Head of caudate nucleus (tissue), 42 donors: ENCODE measurements at places on chromosomes 3 and 15.

DNA sequence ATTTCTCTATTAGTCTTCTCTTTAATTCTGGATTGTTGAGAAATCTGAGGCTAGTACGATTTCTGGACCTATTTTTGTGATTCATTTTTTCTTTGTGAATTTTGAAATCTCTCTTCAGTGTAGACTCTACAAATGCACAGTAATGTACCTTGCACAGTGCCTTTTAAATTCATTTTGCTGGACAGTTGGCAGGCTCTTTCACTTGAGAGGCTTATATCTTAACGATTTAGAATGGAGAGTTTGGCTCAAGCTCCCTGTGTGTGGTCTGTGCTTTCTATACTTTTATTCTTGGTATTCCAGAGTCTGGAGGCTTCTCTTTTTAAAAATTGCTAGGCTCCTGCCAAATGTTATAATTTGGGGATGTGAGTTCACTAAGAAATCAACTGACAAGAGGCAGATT lies 8.8 kb downstream of the CRYBG3 start:
- DNase-seq: no peak

- DNase-seq: no peak
These were observed 105.3 kb downstream of the CHDH start for GRCh38 chr3:53740956-53741355.

- no peak for DNase-seq
These were observed 9.3 kb downstream of the PXYLP1 start for GRCh38 chr3:141240687-141241615.

DNA sequence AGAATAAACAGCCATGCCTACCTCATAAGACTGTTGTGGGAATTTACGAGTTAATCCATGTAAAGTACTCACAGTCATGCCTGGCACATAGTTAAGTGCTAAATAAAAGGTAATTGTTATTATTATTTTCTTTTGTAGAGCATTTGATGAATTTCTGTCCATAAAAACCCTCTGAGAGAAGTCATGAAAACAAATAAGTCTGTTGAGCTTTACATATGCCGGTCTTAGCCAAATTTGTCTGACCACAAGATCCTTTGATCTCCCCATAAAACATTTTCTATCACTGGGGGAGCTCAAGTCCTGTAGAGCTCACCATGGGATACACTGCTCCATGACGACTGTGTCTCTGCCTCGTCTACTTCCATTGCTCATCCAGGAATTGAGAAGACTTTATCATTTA lies 114.0 kb downstream of the MAGI1 start:
- no peak for DNase-seq

GRCh38 chr3:141227752-141228151 lies 3.9 kb upstream of the PXYLP1 start:
- no peak for DNase-seq

GRCh38 chr3:150762662-150763121 lies 277 bp downstream of the SIAH2 start:
- DNase-seq: no peak

- peak; percentile 84 for DNase-seq
These were observed 588 bp downstream of the MAPK6 start for GRCh38 chr15:52019394-52020220.

DNA sequence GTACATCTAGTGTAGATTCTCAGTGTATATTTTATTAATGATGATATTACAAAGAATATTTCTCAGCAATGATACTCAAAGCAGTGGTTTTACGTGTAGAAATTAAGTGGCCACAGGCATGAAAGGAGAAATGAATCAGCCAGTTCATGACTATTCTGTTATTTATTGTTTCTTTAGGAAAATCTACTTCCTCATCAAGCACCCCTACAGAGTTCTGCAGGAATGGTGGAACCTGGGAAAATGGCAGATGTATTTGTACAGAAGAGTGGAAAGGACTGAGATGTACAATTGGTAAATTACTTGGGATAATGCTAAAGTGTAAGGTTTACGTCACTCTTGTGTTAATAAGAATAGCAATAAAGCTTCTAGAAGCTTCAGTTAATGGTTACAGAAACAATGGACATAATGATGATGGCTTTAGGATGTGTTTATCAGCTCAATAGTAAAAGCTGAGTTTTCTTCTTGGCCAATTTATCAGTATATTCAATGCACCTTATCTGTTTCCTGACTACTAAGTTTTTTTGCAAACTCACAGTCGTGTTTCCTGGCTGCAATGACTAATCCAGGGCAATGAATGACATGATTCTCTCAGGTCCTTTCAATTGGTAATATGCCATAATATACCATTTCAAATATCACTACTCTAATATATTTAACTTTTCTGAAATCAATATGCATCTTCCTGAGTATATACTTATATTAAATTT lies 20.2 kb downstream of the ADGRG7 start:
- DNase-seq: no peak

DNA sequence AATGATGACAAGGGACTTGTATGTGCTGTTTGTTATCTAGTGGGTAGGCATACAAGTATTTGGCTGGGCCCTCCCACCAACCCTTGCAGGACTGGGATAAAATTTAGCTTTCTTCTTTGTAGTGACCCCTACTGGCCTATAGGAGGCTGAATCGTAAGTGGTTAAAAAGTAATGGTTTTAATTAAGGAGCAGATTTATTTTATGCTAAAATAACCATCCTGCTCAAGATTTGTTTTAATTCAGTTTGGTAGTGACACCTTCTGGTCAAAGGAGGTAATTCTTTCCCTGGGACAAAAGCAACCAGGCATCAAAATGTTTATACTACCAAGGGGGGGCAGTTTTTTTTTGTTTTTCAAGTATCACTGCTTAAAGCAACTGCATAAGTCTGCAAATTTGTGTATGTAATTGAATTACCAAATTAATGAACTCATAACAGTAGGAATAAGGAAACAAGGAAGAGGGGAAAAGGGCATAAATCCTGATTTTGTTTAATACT lies 70.7 kb downstream of the TOP2B start:
- DNase-seq: no peak

GRCh38 chr15:68318008-68318835 lies 40.7 kb downstream of the FEM1B start:
- DNase-seq: no peak

GRCh38 chr3:99925584-99926230 lies 108.0 kb downstream of the CMSS1 start:
- DNase-seq: no peak

DNA sequence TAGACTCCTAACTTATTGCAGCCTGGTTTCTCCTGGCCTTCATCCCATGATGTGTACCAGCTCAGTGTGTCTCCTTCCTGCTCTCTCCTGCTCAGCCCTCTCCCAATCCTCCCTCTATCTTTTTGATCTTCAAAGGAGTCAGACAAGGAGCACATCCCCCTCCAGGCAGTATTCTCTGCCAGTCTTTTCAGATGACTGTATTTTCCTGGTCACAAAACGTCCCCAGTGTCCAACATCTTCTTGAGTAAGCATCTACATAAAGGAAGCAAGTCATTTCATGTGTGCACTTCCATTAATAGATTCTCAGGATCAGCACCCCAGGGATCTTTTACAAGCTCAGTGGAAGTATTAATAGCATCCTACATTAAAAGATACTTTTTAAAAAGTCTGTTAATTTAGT lies 148.9 kb upstream of the THBS1 start:
- DNase-seq: no peak

DNA sequence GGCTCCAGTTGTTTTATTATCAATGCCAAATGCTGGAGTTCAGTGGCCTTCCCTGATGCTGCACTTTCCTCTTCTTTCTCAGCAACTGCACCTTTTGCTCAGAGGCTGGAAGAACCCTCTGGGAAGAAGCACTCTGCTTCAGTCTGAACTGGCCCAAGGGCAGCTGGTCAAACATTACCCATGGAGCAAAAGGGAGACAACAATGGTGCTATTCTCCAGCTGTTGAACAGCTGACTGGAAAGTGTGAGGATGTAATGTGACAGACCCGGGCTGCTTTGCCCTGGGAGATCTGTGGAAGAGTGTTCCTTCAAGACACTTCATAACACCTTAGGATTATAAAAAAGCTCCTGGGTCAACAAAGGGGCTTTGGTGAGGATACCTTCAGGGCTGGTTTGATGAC lies 84.9 kb downstream of the EPHB1 start:
- DNase-seq: no peak

GRCh38 chr3:35417080-35417479 lies 222.2 kb upstream of the ARPP21 start:
- DNase-seq: no peak

- DNase-seq: no peak
These were observed 894 bp upstream of the CCNL1 start for GRCh38 chr3:157160658-157161424.

GRCh38 chr3:80807577-80807976 lies 953.9 kb downstream of the GBE1 start:
- no peak for DNase-seq

GRCh38 chr3:32733631-32734229 lies 48.7 kb downstream of the CNOT10 start:
- no peak for DNase-seq

- DNase-seq: no peak
These were observed 40.5 kb downstream of the COL6A6 start for GRCh38 chr3:130557336-130558035.

DNA sequence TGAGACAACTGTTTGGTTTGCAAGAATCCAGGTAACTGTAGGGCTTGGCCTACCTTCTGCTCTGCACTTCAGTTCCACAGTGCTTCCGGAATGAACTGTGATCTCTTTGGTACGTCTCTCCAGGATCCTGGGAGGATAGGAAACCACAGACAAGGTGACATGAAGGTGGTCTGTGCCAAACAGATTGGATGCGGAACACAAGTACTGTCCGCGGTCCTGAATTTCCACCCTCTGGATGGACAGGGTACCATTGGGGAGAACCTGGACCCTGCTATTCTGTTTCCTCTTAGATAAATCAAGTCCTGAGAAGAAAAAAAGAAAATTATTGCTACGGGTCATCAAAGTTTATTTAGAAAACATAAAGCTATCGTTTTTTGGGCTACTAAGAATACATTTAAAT lies 17.3 kb downstream of the IGSF10 start:
- DNase-seq: no peak

DNA sequence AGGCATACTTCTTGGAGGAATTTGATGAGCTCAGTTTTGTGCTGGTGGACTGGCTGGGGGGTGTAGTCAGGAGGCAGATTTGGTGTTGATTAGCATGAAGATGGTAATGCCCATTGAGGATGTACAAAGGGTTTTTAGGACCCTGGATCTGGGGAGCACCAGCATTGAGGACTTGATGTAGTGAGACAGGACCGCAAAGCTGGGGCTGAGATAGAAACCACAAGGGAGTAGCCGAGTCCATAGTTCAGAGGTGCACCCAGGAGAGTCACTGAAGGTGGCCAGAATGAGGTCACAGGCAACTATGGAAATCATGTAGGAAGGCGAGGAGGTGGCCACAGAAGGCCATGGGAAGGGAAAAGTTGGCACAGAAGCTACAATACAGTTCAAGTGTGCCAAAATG lies 2.7 kb upstream of the CDC25A start:
- no peak for DNase-seq

- no peak for DNase-seq
These were observed 1.4 kb downstream of the EPHB3 start for GRCh38 chr3:184562878-184563560.

- no peak for DNase-seq
These were observed 325.1 kb downstream of the IL20RB start for GRCh38 chr3:137282871-137283270.

DNA sequence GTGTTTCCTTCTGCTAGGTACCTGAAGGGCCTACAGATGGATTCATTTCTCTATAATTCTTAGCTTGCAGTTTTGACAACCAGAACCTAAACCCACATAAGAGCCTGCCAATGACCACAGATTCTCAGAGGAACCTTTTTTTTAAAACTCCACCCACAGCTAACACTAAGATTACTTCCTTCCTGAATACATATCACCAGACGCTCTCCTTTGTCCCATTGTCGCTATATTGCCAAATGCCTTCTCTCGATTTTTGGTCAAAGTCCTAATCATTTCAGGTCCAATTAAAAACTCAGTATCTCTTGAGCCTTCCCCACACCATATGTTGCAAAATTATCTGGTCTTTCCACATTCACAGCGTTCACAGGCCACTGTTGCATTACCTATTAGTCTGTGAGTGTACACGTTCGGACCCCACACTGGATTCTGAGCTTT lies 12.4 kb downstream of the ZNF710 start:
- no peak for DNase-seq

GRCh38 chr15:44726568-44727484 lies 9.5 kb upstream of the TRIM69 start:
- no peak for DNase-seq

- no peak for DNase-seq
These were observed 125.3 kb downstream of the IGF1R start for GRCh38 chr15:98773616-98774015.

DNA sequence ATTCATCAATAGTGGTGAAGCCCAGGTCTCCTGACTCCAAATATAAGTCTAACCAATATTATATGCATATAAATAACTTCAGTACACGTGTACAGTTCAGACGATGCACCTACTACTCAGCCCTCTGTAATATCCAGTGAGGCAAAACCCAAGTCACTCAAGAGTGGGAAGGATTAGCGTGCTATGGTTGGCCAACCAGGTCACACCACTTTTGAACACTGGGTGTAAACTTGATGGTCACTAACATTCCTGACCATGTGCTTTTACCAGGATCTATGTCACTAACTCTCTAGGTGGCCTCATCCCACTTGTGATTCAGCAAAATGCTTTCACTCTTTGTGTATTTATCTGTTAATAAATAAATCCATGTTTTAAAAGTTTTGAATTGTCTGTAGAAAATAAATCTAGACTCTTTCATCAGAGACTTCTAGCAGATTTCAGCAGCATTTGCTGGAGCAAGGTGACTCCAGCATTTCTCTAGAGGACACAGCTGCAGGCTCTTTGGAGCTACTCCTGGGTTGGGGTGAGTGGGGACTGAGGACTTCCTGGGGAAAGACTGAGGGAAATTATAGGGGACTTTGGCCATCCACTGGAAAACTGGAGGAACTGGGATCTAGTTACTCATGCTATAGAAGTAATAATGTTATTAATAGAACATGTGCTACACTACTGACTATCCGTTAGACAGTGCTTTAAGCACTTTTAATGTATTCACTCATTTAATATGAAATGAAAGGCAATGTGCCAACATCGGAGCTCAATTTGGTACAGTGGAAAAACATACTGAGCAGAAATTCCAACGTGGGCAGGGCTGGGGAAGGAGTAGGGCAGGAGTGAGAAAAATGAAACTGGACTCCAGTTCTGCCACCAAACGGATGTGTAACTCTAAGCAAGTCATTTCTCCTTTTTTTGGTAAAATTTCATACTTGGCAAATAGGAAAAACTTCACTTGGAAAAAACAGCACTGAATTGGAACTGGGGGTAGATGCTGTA lies 97.9 kb downstream of the RORA start:
- no peak for DNase-seq

DNA sequence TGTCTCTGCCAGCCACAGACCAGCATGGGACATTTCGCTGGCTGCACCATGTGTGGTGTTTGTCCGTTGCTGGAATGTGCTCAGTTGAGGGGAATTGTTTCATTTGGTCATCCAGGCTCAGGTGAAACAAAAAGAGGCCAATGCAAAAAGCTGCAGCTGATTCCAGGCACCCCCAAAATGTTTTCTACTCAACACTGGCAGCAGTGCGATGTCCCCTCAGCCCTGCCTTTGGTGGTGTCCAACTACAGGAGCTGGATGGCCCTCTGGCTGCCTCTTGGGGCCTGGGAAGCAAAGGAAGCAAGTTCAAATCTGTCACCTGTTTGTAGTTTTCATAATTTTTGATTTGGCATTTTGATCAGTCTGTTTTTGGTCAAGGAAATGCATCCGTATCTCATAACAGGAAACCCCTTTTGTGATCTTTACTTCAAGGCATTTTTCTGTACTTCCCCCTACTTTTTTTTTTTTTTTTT lies 141.8 kb downstream of the EEFSEC start:
- no peak for DNase-seq
